Hindlimb muscle (tissue), 1 donor: ENCODE measurements at places on chromosomes 3 and 15.

GRCh38 chr3:23747841-23748240 lies 57.9 kb upstream of the UBE2E1 start:
- DNase-seq = no peak

DNA sequence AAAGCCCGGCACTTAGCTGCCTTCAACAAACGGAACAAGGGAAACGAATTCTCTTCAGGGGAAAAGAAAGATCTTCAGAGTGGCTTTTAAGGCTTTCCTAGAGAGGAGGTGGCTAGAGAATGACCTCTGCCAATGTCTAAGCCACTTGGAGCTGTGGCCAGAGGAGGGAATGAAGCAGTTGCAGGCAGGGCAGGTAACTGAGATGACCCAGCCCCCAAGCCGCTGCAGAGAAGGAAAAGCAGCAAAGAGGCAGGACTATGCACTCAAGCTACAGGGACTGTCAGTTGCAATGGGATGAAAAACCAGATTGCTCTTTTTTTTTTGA lies 113.5 kb downstream of the SEC22A start:
- DNase-seq = no peak

GRCh38 chr15:72451224-72451623 lies 22.9 kb upstream of the ARIH1 start:
- no peak for DNase-seq

- no peak for DNase-seq
Measured at GRCh38 chr3:194732617-194733016, 46.9 kb downstream of the FAM43A start.

- DNase-seq = no peak
Measured at GRCh38 chr3:14859880-14860279, 41.1 kb downstream of the FGD5 start.

DNA sequence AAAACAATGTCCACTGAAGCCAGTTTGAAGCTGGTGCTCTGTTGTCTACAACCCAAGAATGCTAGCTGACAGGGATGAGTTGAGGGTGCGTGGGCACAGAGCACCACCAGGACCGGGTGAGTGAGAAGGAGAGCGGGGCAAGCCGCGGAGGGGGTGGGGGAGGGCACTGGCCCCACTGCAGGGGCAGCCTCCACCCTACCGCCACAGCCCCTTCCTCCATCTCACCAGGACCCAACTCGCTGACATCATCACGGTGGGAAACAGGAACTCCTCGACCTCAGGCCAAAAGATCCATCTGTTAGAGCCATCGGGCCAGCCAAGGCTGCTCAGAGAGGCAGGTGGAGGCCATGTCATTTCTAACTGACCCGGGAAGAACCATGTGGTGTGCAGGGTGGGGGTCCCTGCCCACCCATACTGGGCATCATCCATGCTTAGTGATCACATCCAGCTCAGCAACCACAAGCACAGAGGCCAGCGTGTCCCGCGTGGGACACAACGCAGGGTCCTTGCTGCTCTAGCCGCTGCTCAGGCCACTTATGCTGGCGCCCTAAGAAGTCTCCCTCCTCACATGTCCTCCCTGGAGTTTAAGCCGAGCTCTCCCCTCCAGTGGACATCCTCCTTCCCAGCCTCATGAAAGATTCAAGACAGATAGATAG lies 57.6 kb upstream of the GATA2 start:
- no peak for DNase-seq

DNA sequence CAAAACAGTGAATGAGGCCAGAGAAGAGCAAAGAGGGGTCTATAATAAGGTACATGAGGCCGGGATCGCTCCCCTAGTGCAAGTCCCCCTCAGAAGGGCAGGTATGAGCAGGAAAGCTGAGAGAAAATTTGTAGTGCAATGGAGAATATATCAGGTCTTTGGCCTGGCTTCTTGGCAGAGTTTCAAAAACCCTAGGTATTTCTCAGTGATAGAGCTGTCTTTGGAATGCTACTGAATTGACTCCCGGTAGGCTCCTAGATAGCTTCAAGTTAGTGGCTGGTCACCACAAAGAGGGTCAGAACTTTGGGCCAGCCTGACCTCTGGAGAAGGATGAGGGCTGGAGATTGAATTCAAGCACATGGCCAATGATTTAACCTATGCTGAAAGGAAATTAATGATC lies 30.6 kb upstream of the OXTR start:
- DNase-seq = no peak
